ENCODE measurements at places on chromosomes 4 and X.

DNA sequence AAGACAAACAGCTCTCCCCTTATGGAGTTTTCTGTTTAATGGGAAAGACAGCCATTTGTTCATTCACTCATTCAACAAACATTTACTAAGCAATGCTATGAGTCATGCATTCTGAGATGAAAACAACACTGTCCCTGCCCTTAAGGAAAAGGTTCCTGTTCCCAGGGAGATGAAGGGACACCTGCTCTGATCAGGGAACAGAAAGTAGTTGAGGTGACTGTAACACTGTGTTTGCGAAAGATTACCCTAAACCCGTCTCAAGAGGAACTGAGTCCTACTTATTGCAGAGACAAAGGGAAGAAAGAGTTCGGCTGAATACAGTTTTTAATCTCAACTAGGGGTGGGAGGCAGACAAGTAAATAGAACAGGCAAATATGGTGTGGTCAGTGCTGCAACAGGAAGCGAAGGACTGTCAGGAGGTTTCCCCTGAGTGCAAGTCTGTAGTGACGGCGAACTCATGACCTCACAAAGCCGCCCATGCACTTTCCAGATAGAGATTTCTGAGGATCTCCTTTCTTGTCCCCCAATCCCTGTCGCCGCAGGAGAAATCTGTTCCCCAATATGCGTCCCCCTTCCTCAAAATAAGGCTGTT is 712 bp downstream of the STX18 start:
- no peak for DNase-seq

DNA sequence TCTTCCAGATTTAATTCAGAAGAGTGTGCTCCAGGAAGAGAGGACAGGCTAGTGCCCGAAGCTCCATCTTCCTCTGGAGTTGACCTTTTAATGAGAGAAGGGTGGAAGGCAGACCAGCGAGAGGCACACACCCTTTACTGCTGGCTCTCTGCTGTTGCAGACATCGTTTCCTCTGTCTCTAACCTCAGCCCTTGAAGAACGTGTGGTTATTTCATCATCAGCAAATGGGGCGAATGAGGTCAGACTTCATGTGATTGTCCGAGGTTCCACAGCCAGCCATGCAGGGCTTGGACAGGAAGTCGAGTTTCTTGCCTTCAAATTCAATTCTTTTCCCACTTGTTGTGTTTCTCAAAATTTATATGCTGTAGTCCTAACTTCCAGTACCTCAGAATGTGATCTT is 155.2 kb upstream of the MSX1 start:
- DNase-seq: no peak

DNA sequence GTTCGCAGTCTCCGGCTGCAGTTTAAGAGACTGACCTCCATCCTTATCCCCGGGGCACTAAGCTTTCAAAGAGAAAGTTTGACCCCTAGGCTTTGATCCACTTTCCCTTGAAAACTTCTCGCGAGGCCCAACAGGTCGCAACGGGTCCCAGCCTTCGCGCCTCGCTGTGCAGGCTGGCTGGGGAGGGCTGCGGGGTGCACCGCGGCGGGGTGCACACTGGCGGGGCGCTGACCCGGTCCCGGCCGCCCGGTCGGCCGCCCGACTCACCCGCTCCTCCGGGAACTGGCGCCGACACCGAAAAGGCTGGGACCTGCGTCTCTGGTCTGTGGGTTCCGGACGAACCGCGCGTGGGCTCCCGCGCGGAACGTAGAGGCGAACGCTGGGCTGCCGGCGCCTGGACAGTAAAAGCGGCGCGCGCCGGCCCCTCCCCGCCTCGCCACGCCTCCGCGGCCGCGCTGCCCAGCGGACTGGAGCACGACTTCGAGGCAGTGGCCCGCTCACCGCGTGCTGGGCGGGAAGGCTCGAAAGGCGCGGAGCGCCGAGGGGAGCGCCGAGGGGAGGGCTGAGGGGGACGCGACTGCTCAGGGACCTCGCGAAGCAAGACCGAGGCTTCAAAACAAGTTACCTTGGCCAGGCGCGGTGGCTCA is at the start of gene TAF7L:
TAF7L (minus strand) TSS at position 378 of the 647 bp plus-strand sequence. CDS start 3,791 bp downstream, outside the sequence.
- DNase-seq: no peak

DNA sequence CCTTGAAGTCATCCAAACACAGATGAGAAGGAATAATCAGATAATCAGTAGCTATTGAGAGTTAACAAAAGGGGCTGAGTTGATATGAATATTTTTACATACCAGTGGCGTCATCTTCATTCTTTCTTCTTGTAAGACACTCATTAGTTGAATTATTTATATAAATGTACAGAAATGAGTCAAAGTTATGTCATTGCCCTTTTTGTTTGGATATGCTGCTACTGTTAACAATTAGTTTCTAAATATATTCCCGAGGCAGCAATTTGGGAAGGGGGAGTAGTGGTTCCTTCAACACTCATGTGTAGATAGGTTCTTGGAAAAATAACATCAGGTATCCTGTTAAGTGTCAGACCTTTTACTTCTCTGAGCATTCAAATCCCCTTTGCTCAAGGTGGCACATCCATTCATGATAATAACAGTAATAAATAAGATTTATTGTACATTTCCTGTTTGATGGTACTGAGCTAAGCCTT is 436.6 kb downstream of the SPRY1 start:
- no peak for DNase-seq

DNA sequence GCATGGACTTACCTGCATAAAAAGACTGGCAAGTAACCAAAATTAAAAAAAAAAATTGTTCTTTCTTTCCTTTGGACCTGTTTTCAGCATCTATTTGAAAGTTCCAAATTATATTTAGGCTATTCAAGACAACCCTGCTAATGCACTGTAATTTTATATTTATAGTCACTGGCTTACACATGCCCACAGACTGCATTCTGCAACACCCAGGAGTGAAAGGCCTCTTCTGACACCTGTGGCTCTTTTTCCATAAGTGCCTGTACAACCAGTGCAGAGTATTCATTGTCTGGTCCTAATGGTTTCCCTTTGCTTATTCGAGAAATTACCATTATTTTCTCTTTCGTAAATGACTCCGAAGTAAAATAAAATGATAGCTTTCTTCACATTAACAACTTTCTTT is 143.3 kb downstream of the RNF150 start:
- DNase-seq: no peak

DNA sequence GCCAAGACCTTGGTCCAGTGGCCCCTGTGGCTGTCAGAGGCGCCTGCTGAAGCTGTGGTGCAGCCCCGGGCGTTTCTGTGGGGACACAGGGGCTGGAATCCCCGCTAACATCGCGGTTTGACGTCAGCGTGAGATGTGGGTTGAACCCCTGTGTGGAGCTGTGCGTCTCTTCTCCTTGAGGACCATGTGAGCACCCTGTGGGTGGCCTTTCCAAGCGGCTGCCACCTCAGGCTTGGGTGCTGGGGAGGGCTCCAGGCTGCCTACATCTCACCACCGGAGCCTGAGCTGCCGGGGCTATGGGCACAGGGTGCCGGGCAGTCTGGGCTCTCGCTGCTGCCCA is 27.7 kb downstream of the UVSSA start:
- no peak for DNase-seq

GRCh38 chrX:28997706-28998463 is 410.6 kb downstream of the IL1RAPL1 start:
- DNase-seq: no peak

DNA sequence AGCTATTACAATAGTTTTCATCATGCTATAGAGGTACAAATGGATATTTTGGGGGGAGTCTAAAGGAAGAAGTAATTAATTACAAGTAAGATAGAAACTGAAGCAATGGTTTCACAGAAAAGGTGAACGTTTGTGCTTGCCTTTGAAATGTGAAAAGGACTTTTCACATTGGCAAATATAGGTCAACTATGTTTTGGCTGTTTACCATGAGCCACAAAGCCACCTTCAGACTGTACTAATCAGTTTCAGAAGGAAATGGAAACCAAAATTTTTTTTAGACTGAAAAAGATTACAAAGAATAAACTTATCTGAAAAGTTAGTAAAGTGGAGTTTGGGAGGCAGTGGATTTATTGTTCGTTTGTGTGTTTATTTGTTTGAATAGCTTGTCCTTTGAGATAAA is 32.1 kb downstream of the SYTL5 start:
- no peak for DNase-seq

- peak; percentile 47 for DNase-seq
Measured at GRCh38 chrX:140503714-140504351, 1.0 kb downstream of the SOX3 start.

DNA sequence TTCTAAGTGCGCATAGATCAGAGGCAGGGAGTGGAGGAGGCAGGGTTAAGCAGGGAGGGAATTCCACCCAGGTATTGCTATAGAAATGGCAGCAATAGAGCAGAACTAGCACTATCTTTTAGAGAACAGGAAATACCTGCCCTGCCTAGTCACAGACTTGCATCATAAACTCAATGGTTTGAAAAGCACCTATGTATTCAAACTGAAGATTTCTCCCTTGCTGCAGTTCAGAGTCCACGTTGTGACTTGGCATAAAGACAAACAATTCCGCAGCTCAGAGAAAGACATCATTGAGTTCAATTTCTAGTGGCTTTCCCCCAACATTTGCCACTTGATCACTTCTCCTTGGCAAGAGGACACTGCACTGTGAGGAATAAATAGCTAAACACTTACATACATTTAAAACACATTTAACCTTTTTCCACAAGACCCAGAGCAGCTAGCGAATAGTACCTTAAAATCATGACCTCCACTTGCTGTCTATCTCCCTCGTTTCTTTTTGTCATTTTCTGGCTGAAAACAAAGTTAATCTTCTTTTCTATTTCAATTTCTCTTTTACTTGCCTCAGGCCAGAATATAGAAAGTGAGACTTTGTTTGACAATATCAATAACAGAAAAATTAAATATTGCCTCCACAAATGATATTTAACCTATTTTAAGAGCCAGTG is 42.4 kb downstream of the SLC7A11 start:
- DNase-seq: no peak

- DNase-seq: no peak
Measured at GRCh38 chr4:105951198-105951597, 55.9 kb downstream of the NPNT start.

DNA sequence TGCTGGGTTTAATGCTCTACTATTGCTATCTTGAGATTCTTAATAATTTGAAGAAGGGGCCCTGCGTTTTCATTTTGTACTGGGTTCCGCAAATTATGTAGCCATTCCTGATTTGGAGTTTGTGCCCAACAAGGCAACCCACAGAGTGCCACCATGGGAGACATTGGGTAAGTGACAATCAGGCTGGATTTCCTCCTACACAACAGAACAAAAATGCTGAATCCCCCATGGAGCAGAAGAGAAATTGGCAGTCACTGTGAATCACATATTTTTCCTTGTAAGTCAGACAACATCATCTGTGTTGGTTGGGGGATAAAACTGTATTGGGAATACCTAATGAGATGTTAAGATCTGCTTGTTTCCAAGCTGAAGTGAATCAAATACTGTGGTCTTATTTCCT is 80.9 kb downstream of the CNGA2 start:
- DNase-seq: no peak

GRCh38 chr4:138327338-138327737 is 85.2 kb upstream of the SLC7A11 start:
- DNase-seq: no peak

GRCh38 chrX:131041667-131042066 is 16.5 kb upstream of the ARHGAP36 start:
- DNase-seq: no peak

DNA sequence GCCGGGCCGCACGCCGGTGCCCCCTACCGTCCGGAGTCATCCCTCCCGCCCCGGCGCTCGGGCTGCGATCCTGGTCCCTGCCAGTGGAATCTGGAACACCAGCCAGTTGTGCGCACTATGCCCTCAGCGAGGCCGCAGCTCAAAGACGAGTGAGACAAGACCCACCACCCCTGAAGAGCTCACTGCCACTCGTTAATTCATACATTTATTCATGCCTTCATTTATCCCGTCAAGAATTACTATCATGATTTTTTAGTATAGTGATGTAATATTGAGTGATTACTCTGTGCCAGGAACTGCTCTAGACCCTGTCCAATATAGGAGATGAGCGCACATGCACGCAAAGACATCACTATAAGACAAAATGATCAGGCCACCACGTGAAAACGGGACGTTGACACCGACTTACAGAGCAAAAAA is 247 bp upstream of the PPA2 start:
- peak; percentile 87 for DNase-seq

- DNase-seq: no peak
Measured at GRCh38 chr4:2642968-2643367, 106.5 kb downstream of the FAM193A start.

DNA sequence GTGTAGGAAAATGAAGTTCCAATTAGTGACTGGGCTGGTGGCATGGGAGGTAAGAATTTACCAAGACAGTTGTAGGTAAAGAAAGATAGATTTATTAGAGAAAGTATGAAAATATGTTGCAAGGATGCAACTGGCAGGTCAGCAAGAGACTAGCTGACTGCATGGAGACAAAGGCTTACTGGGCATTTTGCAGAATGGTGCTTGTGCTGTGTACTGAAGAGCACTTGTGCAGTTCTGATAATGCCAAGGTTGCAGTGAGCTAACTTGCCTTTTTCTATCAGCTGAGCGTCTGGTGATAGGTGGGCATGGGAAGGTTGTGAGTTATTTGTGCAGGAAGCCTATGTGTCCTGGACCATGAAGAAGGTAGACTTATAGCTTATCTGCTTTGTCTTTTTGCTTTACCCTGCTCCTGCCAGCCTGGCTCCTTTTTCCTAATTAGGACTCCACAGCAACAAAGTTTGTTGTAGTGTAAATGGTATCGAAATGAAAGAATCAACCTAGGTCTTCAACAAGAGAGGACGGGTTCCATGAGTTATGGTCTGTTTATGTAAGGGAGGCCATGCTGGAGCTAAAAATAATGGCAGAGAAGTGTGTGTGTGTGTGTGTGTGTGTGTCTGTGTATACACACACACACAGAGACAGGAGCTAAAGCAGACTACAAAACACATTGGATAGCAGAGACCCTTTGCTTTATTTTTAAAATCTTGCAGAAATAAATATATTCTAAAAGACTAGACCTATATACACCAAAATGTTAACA is 15.0 kb downstream of the BST1 start:
- DNase-seq: no peak

GRCh38 chrX:69185886-69186285 is 20.6 kb upstream of the PJA1 start:
- DNase-seq: no peak

GRCh38 chrX:70039758-70040157 is 10.0 kb downstream of the AWAT2 start:
- no peak for DNase-seq

DNA sequence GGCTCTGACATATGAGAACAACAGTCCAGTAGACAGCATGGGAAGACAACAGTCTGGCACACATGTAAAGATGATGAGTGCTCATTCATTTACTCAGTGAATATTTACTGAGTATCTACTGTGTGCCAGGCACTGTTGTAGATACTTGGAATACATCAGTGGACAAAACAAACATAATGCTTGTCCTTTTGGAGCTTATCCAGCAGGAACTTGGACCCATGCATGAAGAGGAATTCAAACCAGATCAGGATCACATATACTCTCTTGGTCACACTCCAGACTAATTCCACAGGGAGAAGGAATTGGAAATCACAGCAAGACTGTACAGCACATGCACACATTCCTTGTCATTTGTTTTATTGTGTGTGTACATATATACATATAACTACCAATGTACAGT is 217.6 kb upstream of the TTC29 start:
- no peak for DNase-seq
